ENCODE measurements at places on chromosomes 2 and 18.

GRCh38 chr2:120766470-120767351 is 31.0 kb downstream of the GLI2 start:
- DNase-seq: no peak

- no peak for DNase-seq
Observed at GRCh38 chr18:26703170-26703930, 155.0 kb upstream of the KCTD1 start.

DNA sequence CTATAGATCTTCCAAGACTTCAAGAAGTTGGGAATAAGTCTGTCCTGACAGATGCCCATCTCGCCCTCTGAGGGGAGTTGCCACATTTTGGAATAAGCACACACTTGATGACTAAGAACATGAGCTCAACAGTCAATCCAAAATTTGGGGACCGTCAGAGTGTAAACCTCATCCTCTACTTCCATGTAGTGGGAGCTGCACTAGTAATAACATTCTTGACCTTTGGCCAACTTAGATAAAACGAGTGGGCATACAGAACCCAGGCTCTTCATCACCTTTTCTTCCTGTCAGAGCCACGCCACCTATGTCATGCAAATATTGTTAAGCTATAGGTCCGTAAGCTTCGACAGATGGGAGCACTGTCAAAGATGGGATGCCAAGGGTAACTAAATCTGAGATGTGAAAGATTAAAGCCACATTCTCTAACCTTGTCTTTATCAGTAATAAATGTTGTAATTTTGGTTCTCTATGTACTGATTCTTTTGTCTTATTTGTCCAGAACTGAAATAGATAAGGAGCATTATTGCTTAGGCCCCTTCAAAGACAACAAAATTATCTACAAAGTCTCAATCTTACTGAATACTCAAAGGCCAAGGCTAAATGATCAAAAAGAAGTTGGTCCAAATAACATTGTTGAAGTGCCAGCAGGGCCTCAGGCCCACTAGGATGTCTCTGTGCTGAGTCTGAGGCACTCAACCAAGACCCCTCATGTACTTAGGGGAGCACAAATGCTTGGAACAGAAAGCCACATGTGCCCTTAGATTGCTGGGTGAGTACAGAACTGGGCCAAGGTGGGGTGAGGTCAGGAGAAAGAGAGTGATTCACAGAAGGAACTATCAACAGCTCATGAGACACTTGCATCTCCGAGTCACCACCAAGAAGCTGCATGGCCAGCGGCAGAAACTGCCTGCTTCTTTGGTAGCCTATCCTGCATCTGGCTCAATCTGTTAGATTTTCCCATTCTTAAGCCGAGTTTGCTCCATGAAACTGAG is 15.0 kb downstream of the CDH2 start:
- no peak for DNase-seq

- DNase-seq: peak; percentile 78
Observed at GRCh38 chr2:11123856-11124759, 31.2 kb upstream of the SLC66A3 start.

- no peak for DNase-seq
Observed at GRCh38 chr2:159209341-159210306, 76.9 kb downstream of the WDSUB1 start.

- no peak for DNase-seq
Observed at GRCh38 chr2:132252191-132252893, 90.6 kb upstream of the ANKRD30BL start.

GRCh38 chr2:168316073-168316440 is 68.7 kb upstream of the STK39 start:
- no peak for DNase-seq

- DNase-seq: no peak
Observed at GRCh38 chr2:175449616-175450015, 268.1 kb upstream of the ATP5MC3 start.

GRCh38 chr18:38789141-38789540 is 1223.5 kb upstream of the CELF4 start:
- DNase-seq: no peak

- DNase-seq: no peak
Observed at GRCh38 chr2:237564526-237565131, 1.7 kb upstream of the PRLH start.

GRCh38 chr2:104656571-104657163 is 197.2 kb upstream of the POU3F3 start:
- no peak for DNase-seq

Measured in GM12891 (cell line).